Stimulated activated CD4-positive, alpha-beta T cell treated with anti-CD3 and anti-CD28 coated beads, TNF-alpha, amount 100 ng/mL, for 1 hour (primary cell): ENCODE measurements at places on chromosomes 5 and 9.

- DNase-seq, result no peak
Measured at GRCh38 chr9:117343427-117343826, 71.4 kb downstream of the ASTN2 start.

DNA sequence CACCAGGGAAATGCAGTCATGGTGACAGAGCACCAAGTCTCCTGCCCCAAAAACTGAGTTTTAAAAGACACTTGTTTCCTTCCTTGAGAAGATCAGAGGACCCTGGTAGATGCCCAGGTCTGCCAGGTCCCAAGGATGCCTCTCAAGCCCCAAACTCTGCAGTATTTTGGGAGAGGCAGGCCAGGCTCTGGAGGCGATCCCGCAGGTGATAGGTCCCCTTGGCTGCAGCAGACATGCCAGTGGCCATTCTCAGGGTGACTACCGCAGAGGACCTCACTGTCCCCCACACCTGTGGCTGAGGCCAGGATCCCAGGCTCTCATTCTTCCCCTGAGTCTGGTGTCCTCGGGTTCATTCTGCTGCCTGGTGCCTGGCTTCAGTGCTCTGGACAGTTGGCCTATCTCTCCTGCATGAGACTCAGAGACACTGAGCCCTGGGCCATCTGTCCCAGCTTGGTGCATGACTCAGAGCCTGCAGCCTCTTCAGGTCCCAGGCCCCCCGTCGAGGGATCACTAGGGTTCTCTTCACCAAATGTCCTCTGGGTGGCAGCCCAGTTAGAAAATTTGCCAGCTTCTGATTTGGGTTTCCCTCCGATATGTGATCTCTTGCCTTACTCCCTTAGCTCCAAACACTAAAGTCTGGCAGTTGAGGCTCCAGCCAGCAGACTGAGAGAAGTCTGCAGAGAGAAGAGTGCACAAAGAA, 59.7 kb upstream of the GARNL3 start:
- no peak for DNase-seq

GRCh38 chr5:132261881-132262845, 4.7 kb downstream of the PDLIM4 start:
- no peak for DNase-seq

GRCh38 chr9:133731876-133732638, 6.1 kb downstream of the SARDH start:
- DNase-seq, result no peak

DNA sequence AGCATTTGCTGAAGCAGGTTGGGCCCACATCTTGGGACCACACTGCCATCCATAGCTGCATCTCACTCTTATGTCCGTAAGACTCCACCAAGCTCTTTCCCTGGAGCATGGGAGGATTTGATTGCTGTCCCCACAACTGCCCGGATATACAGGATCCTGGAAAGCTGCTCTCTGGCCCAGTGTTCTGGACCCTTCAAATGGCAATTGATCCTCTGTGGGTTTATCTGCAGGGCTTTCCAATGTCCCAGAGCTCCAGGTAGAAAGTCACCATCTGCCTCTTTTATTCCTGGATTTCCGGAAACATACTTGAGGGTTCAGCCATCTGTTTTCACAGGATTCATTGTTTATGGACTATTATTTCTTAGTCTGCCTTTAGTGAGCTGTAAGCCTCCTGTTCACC, 214.6 kb downstream of the SREK1 start:
- DNase-seq, result no peak

- no peak for DNase-seq
Measured at GRCh38 chr9:91697201-91697600, 252.8 kb downstream of the ROR2 start.
